ENCODE measurements at places on chromosomes 7 and 10. TPM values are rescaled to one million over a fixed set of nuclear protein-coding genes. Genes with fewer than 3 reads are reported as not detected.

The THSD7A gene
- 1.7 TPM for total RNA-seq

The LRRD1 gene
- total RNA-seq: 0.18 TPM

The GRID2IP gene
- 0.75 TPM for total RNA-seq

DNA sequence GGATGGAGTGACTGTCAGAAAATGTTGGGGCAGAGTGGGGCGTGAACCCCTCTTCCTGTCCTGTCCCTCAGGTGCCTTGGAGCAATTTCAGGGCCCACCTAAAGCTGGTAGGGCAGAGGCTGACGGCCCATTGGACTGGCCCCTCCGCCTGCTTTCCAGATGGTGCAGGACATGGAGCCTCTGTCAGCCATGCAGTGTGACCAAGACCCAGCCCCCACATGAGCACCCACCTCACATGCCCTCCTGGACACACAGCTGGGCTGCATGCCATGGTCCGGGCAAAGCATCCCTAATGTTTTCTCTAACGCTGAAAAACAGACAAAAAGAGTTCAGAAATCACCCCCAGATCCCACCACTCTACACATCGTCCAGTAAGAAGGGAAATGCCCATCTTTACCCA lies 51.3 kb upstream of the PSAP start:
- DNase-seq: no peak

GRCh38 chr10:62895063-62895462 lies 78.9 kb upstream of the EGR2 start:
- no peak for DNase-seq

DNA sequence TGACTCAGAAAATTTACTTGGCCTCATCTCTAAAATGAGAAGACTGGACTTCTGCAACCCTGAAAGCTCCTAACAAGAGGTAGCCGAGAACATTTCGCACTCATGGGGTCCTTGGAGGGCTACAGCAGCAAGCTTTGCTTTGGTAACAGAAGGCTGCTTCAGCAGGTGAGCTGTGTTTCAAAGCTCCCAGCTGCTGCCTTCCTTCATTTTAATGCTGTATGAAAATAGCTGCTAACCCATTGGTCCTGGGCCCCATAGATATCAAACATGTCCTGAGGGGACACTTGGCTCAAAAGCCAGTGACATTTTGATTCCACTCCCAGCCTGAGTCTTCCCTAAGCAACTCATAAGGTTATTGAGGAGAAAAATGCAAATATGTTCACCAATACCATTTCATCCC lies 14.3 kb upstream of the MALSU1 start:
- DNase-seq: no peak
